ENCODE measurements at places on chromosomes 13 and 19.

DNA sequence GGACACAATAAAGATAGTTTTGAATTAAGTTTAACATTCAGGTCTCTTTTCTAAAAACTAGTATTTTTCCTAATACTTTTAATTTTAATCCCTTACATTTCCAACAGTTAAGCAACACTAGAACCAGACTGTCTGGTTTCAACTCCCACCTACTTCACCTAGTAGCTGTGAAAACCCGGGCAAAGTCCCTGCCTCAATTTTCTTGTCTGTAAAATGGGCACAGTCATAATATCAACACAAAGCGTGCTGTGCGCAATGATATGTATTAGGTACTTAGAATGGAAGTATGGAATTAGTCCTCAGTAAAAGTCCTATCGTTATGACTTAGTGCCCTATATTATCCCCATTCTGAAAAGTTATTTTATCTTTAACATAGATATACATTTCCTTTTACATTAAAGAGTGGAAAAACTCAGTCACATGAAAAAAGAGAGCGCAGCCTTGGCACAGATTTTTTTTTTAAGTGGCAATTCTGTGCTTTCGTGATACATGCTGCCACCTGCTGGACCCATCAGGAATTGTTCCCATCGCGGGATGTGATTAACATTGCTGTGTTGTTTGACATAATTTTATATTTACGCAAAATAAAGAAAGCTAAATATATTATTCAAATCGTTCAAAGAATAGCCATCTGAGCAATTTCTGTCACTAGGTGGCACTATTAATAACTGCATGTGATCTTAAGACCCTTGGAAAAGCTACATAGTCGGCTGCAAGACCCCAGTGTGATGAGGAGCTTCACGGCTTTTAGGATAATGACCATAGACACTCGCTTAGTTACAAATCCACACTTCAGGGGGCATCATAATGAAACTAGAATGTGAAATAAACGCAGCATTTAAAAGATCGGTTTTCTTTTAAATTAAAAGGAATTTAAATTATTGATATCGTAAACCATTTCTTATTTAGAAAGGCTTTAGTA is 59.9 kb downstream of the LIG4 start:
- H3K4me3 ChIP-seq, result no peak overlapping the region
- no peaks in the 10 kb centered on the region for H3K4me1 ChIP-seq
- H3K27ac ChIP-seq, result no peak overlapping the region
- no peaks in the 10 kb centered on the region for H3K27me3 ChIP-seq
- H3K36me3 ChIP-seq, result no peaks in the 10 kb centered on the region
- peak; percentile 20 for DNase-seq

DNA sequence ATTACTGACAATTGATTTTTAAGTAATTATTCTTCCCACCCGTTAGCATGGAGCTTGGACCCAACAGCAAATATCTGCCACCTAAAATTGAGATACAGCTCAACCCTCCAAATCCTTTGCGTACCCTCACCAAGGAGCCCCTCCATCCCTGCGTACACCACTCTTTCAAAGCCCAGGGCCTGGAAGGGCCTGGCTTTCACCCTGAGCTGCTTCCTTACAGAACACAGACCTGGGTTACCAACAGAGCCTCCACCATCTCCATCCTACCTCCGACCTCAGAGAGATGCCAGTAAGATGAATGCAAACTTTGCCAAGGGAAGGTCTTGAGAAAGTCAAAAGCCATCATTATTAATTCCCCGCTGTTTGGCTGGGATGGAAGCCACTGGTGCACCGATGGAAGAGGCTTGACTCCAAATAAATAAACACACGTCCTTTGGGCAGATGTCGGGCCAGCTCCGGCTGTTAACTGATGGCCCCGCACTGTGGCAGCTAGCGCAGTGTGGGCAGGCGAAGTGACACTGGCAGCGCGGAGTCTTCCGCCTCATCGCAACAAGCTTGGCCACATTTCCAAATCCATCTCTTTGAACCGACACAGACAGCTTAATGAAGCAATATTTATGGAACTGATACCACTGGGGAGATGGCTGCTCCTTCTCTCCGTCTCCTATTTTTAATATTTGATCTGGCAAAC is 150.2 kb upstream of the VSTM2B start:
- H3K36me3 ChIP-seq, result no peaks in the 10 kb centered on the region
- DNase-seq, result no peak
- H3K27ac ChIP-seq, result no peak overlapping the region
- H3K4me3 ChIP-seq, result no peak overlapping the region
- no peaks in the 10 kb centered on the region for H3K4me1 ChIP-seq

DNA sequence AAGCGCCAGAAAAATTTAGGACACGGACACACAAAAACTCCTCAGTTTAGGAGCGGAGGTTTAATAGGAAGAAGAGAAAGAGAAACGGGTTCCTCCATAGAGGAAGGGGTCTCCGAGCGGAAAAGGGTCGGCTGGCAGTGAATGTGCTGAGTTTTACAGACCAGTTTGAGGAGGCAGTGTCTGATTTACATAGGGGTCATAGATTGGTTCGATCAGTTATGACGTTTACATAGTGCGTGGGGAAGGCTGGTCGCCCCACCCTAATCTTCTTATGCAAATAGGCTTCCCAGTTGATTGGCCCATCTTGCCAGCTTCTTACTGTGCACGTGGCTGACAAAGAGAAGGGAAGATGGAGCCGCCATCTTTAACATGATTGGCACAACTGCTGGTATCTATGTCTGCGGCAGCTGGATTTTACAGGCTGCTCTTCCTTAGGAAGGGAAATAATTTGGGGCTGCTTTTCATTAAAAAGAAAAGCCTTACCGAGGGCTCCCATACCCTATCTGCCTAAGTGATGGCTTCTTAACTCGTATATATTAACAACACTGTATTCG is 1.2 kb upstream of the ZNF225 start:
- peak overlapping the region; percentile 89 for H3K4me3 ChIP-seq
- DNase-seq, result no peak
- H3K4me1 ChIP-seq, result no peaks in the 10 kb centered on the region
- H3K27me3 ChIP-seq, result no peaks in the 10 kb centered on the region
- peak overlapping the region; percentile 84 for H3K27ac ChIP-seq

DNA sequence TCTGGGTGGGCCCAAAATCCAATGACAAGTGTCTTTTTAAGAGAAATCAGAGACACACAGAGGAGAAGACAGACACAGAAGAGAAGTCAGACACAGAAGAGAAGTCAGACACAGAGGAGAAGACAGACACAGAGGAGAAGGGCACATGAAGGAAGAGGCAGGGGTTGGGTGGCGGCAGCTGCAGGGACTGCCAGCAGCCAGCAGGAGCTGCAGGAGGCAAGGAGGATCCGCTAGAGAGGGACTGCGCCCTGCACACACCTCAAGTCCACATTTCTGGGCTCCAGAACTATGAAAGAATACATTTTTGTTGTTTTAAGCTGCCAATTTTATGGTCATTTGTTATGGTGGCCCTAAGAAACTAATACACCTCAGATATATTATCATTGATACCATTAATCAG is 140.6 kb downstream of the ZIC5 start:
- H3K36me3 ChIP-seq, result no peaks in the 10 kb centered on the region
- H3K4me1 ChIP-seq, result no peaks in the 10 kb centered on the region
- H3K27ac ChIP-seq, result no peak overlapping the region
- no peak overlapping the region for H3K4me3 ChIP-seq
- H3K27me3 ChIP-seq, result no peaks in the 10 kb centered on the region
- no peak for DNase-seq

DNA sequence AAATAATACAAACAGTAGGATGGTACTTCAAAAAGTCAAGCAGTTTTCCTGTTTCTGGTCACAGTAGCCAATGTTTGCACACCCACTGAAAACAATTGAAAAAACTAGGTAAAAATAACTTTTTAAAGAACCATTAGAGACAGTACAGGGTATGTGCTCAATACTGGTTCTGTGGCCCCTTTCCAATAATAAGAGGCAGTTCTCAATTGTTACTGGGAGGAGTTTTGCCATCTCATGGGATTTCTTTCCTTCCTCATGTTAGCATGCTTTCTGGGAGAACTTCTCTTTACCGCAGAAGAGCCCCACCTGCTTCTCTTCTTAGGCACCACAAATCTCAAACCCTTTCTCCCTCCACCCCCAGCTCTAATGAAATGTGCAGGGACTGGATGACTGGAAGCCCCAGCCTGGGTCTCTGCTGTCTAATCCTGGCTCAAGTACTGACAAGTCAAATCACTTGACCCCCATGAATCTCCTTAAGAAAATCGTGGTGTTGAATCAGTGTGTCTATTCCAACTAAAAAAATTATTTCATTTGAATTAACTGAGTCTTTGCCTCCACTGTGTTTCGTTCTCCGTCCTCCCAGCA is 14.6 kb downstream of the METTL21C start:
- no peaks in the 10 kb centered on the region for H3K27me3 ChIP-seq
- no peaks in the 10 kb centered on the region for H3K36me3 ChIP-seq
- no peak overlapping the region for H3K4me3 ChIP-seq
- no peak for DNase-seq
- H3K4me1 ChIP-seq, result no peaks in the 10 kb centered on the region

GRCh38 chr13:88648598-88649373 is 977.6 kb downstream of the SLITRK5 start:
- H3K4me1 ChIP-seq, result no peaks in the 10 kb centered on the region
- no peaks in the 10 kb centered on the region for H3K27me3 ChIP-seq
- no peak overlapping the region for H3K27ac ChIP-seq
- no peak overlapping the region for H3K4me3 ChIP-seq

GRCh38 chr19:16085115-16085514 is 8.8 kb downstream of the TPM4 start:
- H3K4me1 ChIP-seq, result no peaks in the 10 kb centered on the region
- no peaks in the 10 kb centered on the region for H3K36me3 ChIP-seq
- no peaks in the 10 kb centered on the region for H3K27me3 ChIP-seq
- no peak overlapping the region for H3K27ac ChIP-seq
- DNase-seq, result no peak
- H3K4me3 ChIP-seq, result no peak overlapping the region

- no peak for DNase-seq
- no peaks in the 10 kb centered on the region for H3K36me3 ChIP-seq
- H3K4me1 ChIP-seq, result no peaks in the 10 kb centered on the region
- no peak overlapping the region for H3K4me3 ChIP-seq
- H3K27ac ChIP-seq, result no peak overlapping the region
Measured at GRCh38 chr19:13887517-13887916, 10.6 kb downstream of the NANOS3 start.

DNA sequence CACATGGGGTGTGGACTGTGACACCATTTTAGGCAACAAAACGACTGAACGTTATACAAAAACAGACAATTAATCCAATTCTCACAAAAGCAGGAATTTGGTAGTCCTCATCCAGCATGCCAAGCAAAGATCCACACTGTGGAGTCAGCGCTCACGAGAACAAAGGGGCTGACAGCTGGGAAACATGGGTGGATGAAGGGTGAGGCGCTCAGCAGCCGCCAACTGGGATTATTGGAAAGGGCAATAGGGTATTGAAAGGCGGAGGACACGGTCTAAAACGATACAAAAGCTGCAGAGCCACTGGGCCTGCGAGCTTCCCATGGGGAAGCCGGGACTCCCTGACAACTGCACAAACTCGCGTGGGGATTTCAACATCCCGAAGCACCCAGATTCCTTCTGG is 4.7 kb upstream of the ZNF813 start:
- no peaks in the 10 kb centered on the region for H3K36me3 ChIP-seq
- H3K27me3 ChIP-seq, result no peaks in the 10 kb centered on the region
- no peak overlapping the region for H3K4me3 ChIP-seq
- DNase-seq, result no peak

DNA sequence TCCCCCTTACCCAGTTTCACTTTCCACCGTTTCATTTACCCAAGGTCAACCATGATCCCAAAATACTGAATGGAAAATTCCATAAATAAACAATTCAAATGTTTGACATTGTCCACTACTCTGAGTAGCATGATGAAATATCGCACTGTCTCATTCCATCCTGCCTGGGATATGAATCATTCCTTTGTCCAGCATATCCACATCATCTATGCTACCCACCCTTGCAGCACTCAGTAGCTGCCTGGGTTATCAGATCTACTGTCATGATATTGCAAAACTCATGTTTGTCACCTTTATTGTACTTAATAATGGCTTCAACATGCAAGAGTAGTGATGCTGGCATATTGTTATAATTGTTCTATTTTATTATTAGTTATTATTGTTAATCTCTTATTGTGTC is 263.9 kb upstream of the NBEA start:
- H3K36me3 ChIP-seq, result no peaks in the 10 kb centered on the region
- peak; percentile 2 for DNase-seq
- no peak overlapping the region for H3K27ac ChIP-seq
- no peaks in the 10 kb centered on the region for H3K4me1 ChIP-seq
- H3K4me3 ChIP-seq, result no peak overlapping the region
- H3K27me3 ChIP-seq, result no peaks in the 10 kb centered on the region

DNA sequence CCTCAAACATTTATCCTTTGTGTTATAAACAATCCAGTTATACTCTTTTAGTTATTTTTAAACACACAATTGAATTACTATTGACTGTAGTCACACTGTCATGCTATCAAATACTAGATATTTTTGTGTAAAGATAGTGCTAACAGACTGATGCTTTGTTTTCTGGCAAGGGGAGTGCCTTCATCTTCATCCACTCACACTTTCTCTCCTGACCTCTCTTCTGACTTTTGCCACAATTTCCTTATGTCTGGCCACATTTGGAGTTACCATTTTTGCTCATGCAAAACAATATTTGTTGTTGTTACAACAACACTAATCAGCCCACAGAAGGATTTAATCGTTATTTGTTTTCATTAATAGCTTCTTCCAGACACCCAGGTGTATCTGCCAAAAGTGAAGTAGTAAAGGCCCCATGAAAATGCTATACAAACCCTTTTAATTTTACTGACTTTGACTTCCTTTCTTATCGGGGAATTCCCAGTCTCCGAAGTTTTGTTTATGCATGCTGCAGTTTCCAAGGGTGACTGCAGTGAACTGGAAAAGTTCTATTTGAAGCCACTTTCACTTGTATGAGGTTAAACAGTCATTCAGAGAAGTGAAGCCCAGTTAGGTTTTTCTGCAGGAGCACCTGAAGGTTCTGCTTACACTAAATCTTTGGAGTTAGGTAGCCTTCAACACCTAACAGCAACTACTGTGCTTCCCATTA is 66.1 kb upstream of the FRY start:
- H3K27ac ChIP-seq, result no peak overlapping the region
- no peak for DNase-seq
- H3K4me1 ChIP-seq, result 0 out of 2 replicates have a peak, but pooled peaks cover 2% of the 10 kb centered on the region

DNA sequence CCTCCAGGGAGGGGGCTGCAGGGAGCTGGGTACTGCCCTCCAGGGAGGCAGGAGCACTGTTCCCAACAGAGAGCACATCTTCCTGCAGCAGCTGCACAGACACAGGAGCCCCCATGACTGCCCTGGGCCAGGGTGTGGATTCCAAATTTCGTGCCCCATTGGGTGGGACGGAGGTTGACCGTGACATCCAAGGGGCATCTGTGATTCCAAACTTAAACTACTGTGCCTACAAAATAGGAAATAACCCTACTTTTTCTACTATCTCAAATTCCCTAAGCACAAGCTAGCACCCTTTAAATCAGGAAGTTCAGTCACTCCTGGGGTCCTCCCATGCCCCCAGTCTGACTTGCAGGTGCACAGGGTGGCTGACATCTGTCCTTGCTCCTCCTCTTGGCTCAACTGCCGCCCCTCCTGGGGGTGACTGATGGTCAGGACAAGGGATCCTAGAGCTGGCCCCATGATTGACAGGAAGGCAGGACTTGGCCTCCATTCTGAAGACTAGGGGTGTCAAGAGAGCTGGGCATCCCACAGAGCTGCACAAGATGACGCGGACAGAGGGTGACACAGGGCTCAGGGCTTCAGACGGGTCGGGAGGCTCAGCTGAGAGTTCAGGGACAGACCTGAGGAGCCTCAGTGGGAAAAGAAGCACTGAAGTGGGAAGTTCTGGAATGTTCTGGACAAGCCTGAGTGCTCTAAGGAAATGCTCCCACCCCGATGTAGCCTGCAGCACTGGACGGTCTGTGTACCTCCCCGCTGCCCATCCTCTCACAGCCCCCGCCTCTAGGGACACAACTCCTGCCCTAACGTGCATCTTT is 7.8 kb upstream of the CEACAM5 start:
- no peak overlapping the region for H3K27ac ChIP-seq
- H3K36me3 ChIP-seq, result no peaks in the 10 kb centered on the region
- no peak overlapping the region for H3K4me3 ChIP-seq
- no peaks in the 10 kb centered on the region for H3K4me1 ChIP-seq
- no peaks in the 10 kb centered on the region for H3K27me3 ChIP-seq
- no peak for DNase-seq
